ENCODE measurements at places on chromosomes 7 and 10.

- DNase-seq: no peak
These were observed 207.6 kb downstream of the GLI3 start for GRCh38 chr7:42029405-42029804.

GRCh38 chr10:122097935-122098334 lies 109.0 kb downstream of the TACC2 start:
- no peak for DNase-seq

- DNase-seq: no peak
These were observed 614.7 kb downstream of the DNAJB6 start for GRCh38 chr7:157951300-157952049.

DNA sequence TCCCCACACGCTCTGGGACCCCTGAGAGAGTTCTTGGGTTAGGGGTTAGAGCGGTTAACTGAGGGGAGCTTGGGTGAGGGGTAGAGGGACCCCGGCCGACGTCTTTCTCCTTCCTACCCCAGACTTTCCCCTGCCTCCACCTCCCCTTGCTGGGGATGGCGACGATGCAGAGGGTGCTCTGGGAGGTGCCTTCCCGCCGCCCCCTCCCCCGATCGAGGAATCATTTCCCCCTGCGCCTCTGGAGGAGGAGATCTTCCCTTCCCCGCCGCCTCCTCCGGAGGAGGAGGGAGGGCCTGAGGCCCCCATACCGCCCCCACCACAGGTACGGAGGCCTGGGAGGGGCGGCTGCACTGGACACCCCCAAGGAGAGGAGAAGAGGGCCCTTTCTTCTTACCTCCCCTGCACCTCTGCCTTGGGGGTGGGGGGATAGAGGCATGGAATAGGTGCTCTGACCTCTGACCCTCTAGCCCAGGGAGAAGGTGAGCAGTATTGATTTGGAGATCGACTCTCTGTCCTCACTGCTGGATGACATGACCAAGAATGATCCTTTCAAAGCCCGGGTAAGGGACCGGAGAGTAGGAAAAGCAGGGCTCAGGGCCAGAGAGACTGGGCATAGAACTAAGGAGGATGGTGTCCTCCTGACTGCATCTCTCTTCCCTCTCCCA lies 1.1 kb downstream of the ZYX start:
- DNase-seq: no peak

DNA sequence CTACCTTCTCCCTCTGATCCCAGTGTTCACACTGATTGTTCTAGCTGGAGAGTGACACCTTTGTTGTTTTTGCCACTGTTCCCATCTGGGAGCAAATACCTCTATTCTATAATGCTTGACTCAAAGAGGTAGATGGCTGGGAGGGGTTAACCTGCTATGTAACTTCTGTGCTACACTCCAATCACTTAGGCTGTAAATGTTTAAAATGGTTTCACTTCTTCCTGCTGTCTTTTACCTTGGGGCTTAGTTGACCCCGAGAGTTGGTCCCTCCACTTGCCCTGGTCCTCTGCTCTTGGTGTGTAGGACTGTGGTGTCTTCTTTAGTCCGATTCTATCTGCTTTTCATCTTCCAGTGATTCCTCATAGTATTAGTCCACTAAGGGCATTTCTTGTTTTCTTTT lies 22.3 kb downstream of the KLHDC10 start:
- no peak for DNase-seq

DNA sequence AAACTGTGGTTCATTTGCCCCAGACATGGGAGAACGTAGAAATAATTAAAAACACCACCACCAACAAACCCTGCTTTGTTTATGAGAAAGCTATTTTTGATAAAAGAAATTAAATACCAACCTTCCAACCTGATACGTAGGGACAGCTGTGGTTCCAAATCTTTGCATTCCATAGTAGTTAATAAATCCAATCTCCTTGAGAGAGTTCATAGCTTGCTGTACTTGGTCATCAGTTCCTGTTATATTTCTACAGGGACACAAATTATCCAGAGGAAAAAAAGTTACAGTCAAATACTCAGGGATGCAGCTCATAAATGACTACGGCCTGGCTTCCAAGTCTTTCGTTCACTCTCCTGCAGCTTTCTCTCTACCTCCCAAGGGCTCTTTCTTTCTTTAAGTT lies 41.1 kb downstream of the PUS7 start:
- DNase-seq: no peak

- DNase-seq: no peak
These were observed 355.3 kb upstream of the GALNT17 start for GRCh38 chr7:70776627-70777101.

Data from CD4-positive, CD25-positive, alpha-beta regulatory T cell (primary cell).